Spleen (tissue), 13 donors: ENCODE measurements at places on chromosomes 16 and 17. TPM values are rescaled to one million over a fixed set of nuclear protein-coding genes. Genes with fewer than 3 reads are reported as not detected.

CCDC92B gene
- 0.20 TPM for polyA plus RNA-seq

LPO gene
- polyA plus RNA-seq: 0.10 TPM

EFCAB13 gene
- 1.8 TPM for polyA plus RNA-seq

PLEKHH3 gene
- polyA plus RNA-seq: 13.1 TPM

CHAD gene
- not detected for polyA plus RNA-seq

C17orf78 gene
- polyA plus RNA-seq: not detected
